DMS79 treated with DMSO at 0.1 percent for 48 hours (cell line): ENCODE measurements at places on chromosomes 5 and 9.

GRCh38 chr5:178668579-178668978 lies 41.7 kb upstream of the CLK4 start:
- DNase-seq, result no peak

DNA sequence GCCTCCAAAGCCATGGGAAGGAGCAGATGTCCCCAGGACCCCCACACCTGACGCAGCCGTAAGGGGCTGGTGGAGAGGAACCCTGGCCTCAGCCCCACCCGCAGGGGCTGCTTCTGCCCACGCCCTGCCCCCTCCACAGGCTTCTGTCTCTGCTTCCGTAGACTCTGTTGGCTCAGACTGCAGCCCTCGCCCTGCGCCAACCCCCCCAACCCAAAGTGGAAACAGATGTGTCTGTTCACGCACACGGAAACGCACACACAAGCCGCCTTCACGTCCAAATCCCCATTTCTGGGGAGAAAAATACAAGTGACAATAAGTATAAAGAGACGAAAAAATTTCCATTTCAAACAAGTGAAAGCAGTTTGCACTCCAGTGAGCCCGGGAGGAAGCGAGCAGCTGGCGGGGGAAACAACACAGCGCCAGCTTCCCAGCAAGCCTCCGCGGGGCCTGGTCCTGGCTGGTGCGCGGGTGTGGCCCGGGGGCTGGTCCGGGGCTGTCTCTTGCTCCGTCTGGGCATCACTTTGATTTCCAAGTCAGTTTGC lies 32.6 kb upstream of the RXRA start:
- no peak for DNase-seq

DNA sequence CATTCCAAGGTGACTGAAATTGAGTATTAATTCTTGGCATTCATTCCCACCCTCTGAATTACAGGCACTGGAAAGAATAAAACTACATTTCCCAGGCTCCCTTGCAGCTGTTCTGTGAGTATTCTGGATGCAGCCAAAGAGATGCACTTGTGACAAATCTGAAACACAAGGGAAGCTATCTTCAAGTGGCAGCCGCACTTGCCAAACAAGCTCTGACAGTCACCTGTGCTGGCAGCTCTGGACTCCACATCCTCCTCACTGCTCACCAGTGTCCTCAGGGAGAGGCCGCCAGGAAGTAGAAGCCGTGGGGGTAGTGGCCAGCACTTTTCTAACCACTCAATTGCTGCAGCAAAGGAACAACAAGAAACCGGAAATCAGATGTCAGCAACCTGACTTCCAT lies 275.0 kb downstream of the NR2F1-AS1 start:
- peak; percentile 7 for DNase-seq

- DNase-seq, result no peak
Observed at GRCh38 chr9:134564431-134565170, 77.0 kb upstream of the COL5A1 start.

DNA sequence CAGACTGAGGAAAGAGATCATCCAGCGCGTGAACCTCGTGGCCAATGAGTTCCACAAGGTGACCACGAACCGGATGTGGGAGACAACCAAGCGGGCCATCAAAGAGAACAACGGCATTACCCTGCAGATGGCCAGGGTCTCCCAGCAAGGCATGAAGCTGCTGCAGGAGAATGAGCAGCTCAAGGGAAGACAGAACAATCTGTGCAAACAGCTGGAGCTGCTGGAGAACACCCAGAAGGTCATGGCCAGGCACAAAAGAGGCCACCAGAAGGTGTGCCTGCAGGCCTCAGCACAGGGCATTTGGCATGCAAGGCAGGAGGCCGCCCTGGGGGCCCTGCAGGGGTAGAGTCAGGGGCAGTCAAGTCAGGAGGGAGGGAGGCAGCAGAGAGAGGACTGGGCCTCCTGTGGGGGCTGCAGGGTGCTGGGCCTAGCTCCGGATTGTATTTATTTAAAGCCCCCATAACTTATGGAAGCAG lies 4.2 kb downstream of the PTRH1 start:
- no peak for DNase-seq

DNA sequence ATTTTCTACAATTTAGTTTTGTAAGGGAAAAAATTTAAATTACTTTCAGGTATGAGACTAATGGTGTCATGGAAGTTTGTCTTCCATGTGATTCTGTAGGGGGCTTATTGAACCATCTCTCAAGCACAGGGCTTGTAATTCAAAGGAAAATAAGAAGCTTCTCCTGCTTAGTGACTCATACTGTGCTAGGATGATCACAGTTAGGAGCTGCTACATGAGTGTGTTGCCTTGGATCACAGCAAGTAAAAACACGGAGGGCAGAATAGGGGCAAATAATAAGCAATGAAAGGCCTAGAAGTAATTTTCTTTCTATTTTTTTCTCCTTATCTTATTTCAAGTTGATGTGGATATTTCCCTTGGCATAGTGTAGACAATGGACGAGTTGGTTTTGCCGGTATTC lies 28.9 kb downstream of the TMEM167A start:
- DNase-seq, result no peak

DNA sequence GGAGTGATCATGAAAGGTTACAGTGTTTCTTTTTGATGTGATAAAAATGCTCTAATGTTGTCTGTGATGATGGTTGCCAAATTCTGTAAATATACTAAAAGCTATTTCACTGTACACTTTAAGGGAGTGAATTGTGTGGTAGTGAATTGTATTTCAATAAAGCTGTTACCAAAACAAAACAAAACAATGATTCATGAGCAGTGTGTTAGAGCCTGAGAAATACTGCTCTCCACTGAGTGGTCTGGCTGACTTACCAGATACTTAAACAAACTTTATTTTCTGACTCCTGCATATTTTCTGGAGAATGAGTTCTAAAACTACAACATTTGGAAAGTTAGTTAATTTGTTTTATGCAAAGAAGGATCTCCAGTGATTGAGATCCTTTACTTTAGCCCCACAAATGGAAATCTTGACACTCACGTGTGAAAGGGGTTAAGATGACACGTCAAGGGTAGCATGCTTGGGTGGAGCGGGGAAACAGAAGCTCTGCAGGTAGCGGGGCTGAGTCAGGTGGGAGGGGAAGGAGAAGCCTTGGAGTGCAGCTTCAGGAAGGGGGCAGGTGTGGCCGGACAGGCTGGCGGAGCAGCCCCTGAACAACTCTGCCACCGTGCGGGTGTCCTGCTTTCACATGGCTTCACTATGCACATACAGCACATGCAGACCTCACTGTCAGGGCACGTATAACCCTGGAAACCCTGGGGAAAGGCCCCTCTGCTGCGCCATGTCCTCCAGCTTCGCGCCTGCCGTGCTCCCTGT lies 256.7 kb downstream of the IRX1 start:
- DNase-seq, result no peak

- no peak for DNase-seq
Observed at GRCh38 chr9:81787747-81788632, 98.6 kb upstream of the TLE1 start.

GRCh38 chr5:157267761-157268480 lies 2.0 kb downstream of the CYFIP2 start:
- DNase-seq, result no peak

DNA sequence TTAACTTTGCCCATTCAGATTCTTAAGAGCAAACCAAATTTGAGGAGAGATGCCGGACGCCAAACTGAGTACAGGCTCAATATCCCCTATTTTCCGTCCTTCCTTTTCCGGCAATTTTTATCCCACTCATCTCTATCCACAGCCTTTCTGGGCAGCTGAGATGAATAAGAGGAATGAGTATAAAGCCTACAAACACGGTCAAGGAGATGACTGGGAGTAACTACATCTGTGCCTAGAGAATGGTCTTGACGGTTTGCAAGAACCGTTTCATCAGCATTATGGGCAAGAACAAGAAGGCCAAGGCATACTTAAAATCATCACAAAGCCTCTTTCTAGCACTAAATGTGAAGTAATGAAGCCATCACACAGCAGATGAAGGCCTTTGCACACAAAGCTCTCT lies 227.3 kb downstream of the DCP2 start:
- DNase-seq, result no peak

DNA sequence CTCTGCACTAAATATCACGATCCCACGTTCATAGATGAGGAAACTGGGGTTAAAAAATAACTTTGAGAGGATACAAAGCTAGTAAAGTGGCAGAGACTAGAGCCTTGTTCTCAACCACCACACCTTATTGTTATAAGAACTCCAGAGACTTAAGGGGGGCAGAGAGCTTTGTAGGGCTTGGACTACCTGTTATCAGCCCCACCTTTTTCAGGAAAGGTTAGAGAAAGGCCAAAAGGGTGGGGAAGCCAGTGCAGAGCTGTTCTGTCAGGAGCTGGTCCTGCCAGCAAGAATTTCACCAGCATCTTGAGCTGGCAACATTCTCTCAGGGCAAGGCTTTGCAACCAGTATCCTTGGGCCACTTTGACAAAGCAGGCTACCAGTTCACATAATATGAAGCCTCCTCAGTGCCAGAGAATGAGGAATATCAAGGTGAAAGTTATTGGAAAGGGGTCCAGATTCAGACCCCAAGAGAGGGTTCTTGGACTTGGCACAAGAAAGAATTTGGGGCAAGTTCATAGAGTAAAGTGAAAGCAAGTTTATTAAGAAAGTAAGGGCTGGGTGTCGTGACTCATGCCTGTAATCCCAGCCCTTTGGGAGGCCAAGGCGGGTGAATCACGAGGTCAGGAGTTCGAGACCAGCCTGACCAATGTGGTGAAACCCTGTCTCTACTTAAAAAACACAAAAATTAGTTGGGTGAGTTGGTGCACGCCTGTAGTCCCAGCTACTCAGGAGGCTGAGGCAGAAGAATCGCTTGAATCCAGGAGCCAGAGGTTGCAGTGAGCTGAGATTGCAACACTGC lies 66.2 kb upstream of the CLINT1 start:
- DNase-seq, result no peak

- DNase-seq, result peak; percentile 97
Observed at GRCh38 chr9:134088063-134088725, 20.4 kb upstream of the BRD3 start.

GRCh38 chr5:79227484-79228025 lies 8.4 kb upstream of the JMY start:
- no peak for DNase-seq

- DNase-seq, result no peak
Observed at GRCh38 chr9:93114169-93114983, 18.4 kb downstream of the CARD19 start.

DNA sequence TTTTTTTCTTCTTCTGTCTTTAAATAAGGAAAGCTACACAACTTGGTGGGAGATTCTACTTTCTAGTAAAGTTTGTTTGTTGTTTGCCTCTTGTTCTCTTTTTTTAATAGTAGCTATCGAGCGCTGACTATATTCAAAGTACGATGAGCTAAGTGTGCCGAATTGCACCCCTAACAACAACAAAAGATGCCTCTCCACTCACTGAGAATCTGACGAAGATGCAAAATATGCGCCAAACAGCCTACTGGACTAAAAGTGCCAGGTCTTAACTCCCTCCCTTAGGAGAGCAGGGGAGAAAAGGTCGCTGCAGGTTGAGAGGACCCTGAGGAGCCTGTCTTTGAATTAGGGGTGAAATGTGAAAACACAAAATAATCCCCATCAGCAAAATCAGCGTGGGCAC lies 713.8 kb upstream of the WWC1 start:
- DNase-seq, result no peak

DNA sequence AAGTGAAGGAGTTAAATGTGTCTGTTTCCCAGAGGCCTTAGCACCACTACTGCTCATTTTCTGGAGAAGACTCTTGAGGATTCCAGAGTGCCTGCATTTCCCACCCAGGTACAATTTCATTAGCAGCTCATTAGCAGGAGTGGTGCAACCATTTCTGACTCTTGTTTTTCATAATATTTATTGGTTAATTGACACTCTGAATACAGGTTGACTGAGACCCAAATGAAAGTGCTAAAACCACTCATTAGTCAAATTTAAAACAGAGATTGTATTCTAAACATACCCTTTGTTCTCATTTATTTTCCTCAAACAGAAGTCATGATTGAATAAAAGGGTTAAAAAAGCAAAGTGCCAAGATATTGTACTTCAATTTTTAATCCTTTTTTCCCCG lies 134.5 kb downstream of the SIL1 start:
- DNase-seq, result peak; percentile 45

GRCh38 chr9:98523231-98523901 lies 185.4 kb downstream of the GABBR2 start:
- no peak for DNase-seq

DNA sequence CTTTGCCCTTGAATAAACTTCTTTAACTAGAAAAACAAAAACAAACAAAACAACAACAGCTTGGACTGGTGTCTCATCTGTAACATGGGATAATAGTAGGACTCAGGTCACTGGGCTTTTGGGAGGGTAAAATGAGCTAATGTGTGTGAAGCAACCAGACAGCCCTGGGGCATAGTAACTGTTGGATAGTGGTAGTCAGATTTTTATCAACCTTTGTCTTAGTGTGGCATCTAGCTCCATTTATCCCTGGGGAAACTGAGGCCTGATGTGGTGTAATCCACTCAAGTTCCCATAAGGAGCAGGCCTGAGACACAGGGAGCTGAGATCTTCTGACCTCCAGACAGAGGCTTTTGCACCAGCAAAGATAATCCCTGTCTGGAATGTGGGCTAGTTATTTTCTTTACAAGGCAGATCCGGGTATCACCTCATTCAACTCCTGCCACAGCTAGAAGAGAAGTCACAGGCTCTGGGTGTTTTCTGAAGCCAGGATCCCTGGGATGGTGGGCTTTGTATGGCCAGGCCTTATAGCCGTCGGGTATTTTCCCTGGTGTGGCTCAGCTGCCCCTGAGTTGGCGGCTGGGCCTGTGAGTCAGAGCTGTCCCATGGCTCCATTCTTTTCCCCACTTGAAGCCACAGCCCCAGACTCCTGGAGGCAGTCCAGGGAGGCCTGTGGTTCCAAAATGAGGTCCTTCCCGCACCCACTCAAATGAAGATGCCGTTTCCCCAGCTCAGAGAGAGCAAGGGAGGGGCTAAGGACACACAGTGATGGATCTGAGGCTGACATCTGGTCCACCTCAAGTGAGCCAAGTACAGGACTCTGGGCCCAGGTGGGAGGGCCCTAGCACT lies 26.1 kb upstream of the CSF1R start:
- no peak for DNase-seq

DNA sequence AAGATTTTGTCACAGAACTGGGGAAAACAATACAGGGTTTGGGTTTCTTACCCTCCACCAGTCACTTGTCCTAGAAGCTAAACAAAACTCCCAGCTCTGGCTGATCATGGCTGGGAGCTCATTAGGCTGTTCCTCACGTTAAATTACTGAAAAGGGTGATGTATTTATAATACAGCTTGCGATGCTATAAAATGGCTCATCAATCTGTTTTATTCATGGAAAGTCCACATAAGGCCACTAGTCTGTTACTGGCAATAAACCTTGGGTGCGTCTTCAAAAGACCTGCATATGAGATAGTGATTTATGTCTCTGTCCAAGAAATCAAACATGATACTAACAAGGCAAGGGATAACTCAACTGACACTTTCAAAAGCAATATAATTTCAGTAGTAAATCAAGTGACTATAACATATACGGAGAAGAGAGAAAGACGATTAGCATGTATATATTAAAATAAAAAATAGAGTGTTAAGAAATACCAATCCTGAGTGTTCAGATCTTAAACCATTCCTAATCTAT lies 219.0 kb downstream of the BNC2 start:
- DNase-seq, result no peak

- no peak for DNase-seq
Observed at GRCh38 chr9:113687107-113687679, 188.9 kb upstream of the ZNF618 start.

- DNase-seq, result no peak
Observed at GRCh38 chr5:153039501-153039900, 451.0 kb upstream of the GRIA1 start.

GRCh38 chr5:33238826-33239695 lies 201.7 kb upstream of the TARS1 start:
- DNase-seq, result no peak
